ENCODE measurements at places on chromosomes 2 and 18.

DNA sequence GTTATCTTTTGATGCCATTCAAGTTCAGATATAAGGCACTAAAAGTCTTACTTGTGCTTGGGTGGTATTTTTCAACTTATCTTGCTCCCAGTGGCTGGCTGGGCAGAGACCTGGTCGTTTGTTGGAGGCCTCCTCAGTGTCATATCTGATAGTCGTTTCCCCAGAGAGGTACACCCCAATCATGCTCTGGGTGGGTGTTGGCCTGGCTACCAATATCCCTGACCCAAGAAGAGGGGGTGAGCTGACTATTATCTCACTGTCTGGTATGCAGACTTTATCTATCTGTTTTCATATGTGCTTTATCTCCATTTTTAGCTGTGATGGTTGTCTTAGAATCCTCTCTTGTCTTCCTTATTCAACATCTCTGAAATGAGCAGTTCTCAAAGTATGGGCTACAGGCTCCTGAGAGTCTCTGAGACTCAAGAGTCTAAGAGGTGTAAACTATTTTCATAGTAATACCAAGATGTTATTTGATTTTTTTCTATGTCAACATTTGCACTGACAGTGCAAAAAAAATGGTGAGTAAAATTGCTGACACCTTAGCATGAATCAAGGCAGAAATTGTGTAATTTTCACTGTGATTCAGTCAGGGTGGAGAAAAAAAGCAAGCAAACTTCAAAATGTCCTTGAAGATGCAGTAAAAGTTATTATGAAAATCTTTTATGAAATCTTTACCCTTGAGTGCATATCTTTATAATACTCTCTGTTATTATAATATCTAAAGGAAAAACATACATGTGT lies 12.3 kb upstream of the PLEK start:
- DNase-seq, result no peak

GRCh38 chr2:99842451-99842850 lies 299.9 kb downstream of the AFF3 start:
- no peak for DNase-seq

- no peak for DNase-seq
Measured at GRCh38 chr2:152874955-152875354, 156.5 kb downstream of the ARL6IP6 start.

GRCh38 chr2:204722207-204722606 lies 176.9 kb downstream of the PARD3B start:
- no peak for DNase-seq

- no peak for DNase-seq
Measured at GRCh38 chr2:199329466-199329865, 128.3 kb downstream of the SATB2 start.

GRCh38 chr2:54226260-54226659 lies 29.8 kb downstream of the TSPYL6 start:
- DNase-seq, result no peak

- DNase-seq, result no peak
Measured at GRCh38 chr18:75341267-75341666, 86.2 kb downstream of the SMIM21 start.

- DNase-seq, result no peak
Measured at GRCh38 chr18:50671376-50671775, 111.5 kb downstream of the MAPK4 start.

GRCh38 chr2:26613241-26614215 lies 27.6 kb downstream of the CIB4 start:
- DNase-seq, result no peak

GRCh38 chr2:70927138-70927537 lies 8.6 kb upstream of the ATP6V1B1 start:
- no peak for DNase-seq

DNA sequence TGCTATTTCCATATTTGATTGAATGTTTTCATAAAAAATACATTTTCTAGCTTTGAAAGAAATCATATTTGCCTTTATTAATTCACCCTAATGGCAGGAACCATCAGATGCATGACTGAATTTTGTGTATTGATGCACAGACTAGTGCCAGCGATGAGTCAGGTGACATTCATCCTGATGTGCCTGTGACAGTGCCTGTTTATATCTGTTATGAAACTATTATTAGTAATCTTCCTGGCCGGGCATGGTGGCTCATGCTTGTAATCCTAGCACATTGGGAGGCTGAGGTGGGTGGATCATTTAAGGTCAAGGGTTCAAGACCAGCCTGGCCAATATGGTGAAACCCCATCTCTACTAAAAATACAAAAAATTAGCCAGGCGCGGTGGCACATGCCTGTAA lies 170.0 kb downstream of the TSN start:
- DNase-seq, result no peak

Measured in dermis microvascular lymphatic vessel endothelial cell (primary cell).